Caudate nucleus (tissue), 63 donors: ENCODE measurements at places on chromosomes 6 and 20.

DNA sequence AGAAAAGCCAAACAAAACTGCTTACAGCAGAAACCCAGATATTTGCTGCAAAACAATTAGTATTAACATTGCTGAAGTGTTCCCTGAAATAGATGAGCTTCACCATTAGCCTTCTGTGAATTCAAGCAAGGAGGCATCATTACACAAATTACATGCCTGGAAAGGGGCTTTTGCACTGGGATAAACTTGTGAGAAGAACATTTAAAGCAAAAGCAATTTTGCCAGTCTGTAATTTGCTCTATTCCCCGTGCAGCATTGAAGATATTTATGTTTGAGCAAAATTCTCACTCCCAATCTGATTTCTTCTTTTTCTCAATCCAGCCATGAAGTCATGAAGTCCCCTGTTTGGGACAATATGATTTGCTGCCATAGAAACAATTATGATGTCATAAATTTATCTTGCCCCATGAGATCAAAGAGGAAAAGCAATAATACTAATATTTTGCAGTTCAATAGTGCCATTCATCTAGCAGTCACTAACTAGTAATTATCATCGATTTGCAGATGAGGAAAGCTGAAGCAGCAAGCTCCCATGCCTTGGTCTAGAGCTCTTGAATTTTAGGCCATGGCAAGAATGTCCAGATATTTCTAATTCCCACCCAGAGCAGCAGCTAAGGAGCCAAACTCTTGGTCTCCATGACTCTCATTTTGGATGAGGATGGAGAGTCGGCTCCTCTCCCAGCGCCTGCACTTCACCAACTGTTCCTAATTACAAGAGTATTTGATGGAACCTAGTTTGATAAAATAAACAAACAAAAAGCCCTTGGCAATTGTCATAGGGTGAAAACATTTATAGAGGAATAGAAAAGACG, 49.5 kb upstream of the CCN6 start:
- DNase-seq = no peak

DNA sequence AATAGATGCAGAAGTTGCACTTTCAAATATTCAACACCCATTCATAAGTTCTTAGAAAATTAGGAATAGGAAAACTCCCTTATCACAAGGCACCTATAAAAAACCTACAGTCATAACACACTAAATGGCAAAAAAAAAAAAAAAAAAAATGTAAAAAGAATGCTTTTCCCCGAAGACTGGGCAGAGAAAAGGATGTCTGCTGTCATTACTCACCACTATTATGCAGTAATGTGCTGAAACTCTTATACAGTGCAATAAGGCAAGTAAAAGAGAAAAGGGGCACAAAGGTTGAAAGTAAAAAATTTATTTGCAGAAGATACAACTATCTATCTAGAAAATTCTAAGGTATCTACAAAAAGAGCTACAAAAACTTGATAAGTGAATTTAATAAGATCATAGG, 607.8 kb upstream of the ARID1B start:
- no peak for DNase-seq

DNA sequence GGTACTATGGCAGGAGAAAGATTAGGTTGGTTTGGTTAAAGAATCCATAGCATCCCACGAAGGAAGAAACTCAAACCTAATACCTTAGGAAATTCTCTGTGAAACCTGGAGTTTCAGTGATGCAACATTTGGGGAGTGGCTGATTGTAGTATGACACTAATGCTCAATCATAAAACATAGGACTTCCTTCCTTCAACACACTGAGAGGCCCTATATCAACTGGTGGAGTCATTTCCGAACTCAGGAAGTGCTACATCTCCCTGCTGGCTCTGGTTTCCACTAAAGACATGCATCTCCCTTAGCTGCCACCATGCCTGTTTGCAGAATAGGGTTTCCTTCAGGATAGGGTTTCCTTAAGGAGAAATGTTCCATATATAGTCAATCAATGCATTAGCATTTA, 5.2 kb upstream of the MANEA start:
- DNase-seq = no peak

DNA sequence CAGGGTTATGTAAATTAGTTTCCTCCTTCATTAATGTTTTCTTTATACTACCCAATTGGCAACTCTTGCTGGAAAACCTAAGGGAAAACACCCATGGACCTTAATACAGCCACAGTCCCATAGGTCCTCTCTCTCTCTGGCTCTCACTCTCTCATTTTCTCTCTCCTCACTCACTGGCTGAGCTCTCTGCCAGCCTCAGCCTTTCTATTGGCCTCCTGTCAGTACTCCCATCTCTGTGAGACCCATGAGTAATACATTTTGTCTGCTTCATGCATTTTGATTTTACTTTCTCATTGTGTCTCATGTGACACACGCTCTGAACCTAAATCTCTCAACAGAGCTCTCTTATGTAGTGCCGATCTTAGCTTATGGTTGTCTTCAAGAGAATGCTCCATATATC, 907.5 kb downstream of the C6orf118 start:
- DNase-seq = no peak

- DNase-seq = no peak
Measured at GRCh38 chr6:28597217-28597835, 71.6 kb downstream of the GPX5 start.
